ENCODE measurements at places on chromosomes 1 and 21.

DNA sequence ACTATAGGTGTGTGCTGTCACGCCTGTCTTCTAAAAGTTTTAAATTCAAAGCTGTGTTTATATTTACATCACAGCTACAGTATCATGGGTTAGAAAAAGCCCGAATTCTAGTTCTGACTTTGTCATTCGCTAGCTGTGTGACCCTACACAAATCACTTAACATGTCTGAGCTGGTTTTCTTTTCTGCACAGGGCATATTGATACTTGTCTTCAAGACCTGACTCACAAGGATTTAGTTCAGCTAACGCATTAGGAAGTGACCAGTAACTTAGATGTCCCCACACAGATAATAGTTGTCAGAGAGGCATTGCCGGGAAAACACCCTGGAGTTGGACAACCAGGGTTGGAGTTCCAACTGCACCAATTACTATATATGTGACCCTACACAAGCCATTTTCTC lies 25.9 kb downstream of the GIPC2 start:
- DNase-seq: no peak

DNA sequence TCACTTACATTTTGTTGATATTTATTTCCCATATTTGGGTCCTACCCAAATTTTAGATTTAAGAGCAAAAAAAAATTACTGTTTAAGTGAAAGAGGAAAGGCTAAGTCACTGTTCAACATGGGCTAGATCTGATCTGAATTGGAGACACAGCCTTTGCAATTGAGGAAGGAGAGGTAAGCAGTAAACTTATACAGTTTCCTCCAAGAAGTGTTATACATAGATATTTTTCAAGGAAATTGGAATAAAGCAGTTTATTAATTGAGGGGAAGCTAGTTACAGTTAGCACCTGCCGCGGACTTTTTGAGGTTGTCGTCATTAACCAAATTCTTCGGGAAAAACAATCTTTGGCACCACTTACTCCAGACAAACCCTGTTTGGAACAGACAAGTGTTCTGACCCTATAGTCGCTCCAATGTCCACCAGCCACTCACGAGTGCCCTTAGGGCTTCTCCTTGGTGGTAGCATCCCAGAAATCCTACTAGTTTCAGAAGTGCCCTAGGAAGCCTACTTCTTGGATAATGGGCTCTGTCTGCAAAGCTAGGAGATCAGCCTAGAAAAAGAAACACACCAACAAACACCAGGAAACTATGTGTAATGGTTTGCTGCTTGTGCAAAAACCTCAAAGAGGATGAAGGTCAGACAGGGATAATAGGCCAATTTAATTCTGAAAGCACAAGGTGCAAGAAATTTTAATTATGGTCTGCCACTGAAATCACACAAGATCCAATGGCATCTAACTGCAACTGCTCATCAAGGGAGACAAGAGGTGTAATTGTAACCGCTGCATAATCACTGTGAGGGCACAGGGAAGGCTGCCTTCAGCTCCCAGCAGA lies 2.5 kb downstream of the WLS start:
- no peak for DNase-seq

GRCh38 chr21:45927851-45928850 lies 53.4 kb upstream of the COL6A1 start:
- DNase-seq: no peak

GRCh38 chr1:222788402-222789156 lies 26.3 kb upstream of the DISP1 start:
- no peak for DNase-seq

- DNase-seq: no peak
Observed at GRCh38 chr1:32695098-32695904, 7.3 kb downstream of the SYNC start.

GRCh38 chr1:54475357-54475881 lies 69.2 kb upstream of the SSBP3 start:
- DNase-seq: peak; percentile 67

- no peak for DNase-seq
Observed at GRCh38 chr21:28805885-28806284, 186.8 kb downstream of the LTN1 start.

DNA sequence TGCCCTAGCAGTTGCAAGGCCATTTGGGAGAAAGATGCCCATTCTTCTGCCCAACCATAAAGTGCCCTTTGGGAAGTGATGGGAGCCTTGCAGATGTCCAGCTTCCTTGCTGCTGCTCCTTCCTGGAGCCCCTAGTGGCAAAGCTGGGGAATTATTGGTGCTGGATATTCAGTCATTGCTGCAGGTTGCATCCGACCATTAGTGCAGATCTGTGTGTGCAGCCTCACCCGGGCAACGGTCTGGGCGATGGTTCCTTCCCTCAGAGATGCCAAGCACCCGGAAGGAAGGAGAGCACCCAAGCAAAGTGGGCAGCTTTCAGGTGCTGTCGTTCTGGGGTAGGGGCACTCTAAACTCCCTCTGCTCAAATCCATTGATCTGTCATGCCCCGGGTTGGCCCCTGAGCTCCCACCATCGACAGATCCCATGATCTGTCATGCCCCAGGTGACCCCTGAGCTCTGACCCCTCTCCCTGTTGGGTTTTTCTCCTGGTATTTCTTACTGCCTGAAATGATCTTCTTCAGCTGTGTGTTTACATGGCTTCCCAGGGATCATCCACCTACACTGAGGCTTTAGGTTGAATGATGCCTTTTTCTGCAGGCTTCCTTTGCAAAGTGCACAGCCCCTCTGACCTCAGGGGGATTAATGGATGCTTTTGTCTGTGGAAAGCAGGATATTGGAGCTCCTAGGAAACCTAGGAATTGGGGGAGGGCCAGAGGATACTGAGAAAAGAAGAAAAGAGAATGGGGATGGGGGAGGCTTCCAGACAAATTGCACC lies 467.5 kb downstream of the PTPRU start:
- peak; percentile 80 for DNase-seq

All from NCI-H82 (cell line).